ENCODE measurements at places on chromosomes 12 and 14. TPM values are rescaled to one million over a fixed set of nuclear protein-coding genes. Genes with fewer than 3 reads are reported as not detected.

- DNase-seq, result no peak
These were observed 3.0 kb downstream of the B4GALNT1 start for GRCh38 chr12:57629897-57630471.

DNA sequence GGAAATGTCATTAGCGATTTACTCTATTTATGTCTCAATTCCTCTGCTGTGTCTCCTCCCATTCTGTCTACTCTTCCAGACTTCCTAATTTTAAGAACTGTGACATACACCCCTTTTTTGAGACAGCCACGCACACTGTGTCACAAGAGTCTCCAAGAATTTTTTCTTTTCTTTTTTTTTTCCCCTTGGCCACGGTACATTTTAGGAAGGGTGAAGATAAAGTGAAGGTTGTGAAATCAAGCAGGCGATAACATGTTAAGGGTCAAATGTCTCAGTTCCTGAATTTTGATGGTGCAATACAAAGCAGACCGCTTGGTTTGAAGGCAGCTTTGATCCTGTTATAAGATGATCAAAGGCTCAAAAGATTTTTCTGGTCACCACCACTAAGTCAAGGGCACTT lies 4.3 kb downstream of the OLR1 start:
- DNase-seq, result no peak

GRCh38 chr12:102483466-102483865 lies 3.1 kb upstream of the IGF1 start:
- no peak for DNase-seq

DNA sequence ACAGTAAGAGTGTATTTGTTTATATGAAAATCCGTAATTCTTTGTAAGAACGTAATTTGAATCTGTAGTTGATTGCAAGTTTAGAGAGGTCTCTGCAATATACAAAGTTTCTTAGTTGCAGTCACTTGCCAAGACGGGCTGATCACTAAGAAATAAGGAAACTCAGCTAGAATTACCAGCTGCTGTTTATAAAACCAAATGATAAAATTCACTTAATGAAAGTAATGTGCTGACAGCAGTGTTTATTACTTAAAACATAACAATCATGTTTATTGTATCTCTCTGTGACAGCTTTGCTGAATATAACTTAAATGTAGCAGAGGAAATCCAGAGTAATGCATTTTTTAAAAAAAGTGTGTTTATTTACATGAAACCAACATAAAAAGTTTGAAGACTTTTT lies 31.2 kb downstream of the SRGAP1 start:
- no peak for DNase-seq

DNA sequence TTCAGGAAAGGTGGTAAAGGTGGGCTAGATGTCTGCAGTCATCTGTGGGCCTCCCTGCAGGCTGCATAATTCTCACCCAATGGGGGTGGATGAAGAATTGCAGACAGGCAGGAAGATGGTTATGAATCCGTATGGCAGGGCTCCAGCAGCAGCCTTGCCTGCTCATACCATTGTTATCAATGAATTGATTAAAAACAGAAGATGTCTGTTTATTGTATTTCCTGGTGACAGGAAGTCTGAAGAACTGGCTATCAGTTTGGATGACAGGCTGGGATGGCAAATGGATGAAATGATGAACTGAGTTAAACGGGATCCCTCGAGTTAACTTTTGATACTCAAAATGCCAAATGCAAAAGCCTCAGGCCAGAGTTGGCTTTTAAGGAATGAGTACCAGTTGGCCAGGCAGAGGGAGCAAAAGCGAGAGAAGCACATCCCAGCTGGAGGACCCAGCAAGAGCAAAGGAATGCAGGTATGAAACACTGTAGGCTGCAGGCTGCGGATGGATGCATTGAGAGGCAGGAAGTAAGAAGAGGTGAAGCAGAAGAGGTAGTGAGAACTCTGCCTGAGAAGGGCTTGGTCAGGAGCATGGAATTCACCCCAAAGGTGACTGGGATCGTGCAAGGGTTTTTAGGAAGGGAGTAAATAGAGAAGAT lies 550.0 kb upstream of the TBX3 start:
- no peak for DNase-seq

The PRB4 gene
- not detected for total RNA-seq

The TCL1B gene
- total RNA-seq, result not detected

The LUM gene
- not detected for total RNA-seq

The ZDHHC22 gene
- total RNA-seq, result not detected
